ENCODE measurements at places on chromosomes 2 and 18. TPM values are rescaled to one million over a fixed set of nuclear protein-coding genes. Genes with fewer than 3 reads are reported as not detected.

The NFATC1 gene
- total RNA-seq, result 12.7 TPM

The DNAJC5G gene
- not detected for total RNA-seq

The NT5DC4 gene
- not detected for total RNA-seq

The RBM44 gene
- 1.2 TPM for total RNA-seq

DNA sequence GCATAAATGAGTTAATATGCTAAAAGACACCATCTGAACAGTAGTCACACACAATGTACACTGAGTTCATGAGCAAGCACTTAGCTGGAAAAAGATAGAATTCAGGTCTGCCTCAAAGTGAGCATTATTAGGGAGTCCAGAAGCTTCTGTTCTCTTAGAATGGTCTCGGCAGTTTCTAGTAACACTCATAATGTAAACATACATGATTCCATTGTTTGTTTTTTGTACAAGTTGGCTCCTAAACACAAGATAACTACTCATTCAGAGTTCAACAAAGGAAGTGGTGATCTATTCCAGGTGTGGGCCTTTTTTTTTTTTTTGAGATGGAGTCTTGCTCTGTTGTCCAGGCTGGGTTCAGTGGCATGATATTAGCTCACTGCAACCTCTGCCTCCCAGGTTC is 66.2 kb downstream of the ESCO1 start:
- DNase-seq, result no peak

GRCh38 chr2:21422050-21422449 is 298.3 kb downstream of the TDRD15 start:
- DNase-seq, result peak; percentile 16

DNA sequence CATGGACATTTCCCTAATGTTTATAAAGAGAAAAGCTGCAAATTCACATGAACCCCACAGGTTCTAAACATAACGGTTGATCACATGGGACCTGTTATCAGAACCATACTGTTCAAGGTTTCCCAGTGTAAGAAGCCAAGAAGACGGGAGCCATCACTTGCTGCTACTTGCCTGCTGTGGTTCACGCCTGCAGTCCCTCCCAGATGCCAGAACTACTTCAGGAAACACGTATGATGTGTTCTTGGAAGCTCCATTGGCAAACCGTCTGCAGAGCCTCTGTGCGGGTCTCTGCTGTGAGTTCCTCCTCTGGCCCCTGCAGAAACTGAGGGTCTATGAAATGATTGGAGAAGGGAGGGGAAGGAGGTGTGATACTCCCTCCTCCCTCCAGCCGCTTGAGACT is 75.2 kb downstream of the CABLES1 start:
- DNase-seq, result no peak
